ENCODE measurements at places on chromosomes 3 and 15.
A peak's percentile ranks its signal among the peaks of the same experiment; 100 is the strongest.

- no peak for DNase-seq
These were observed 97.2 kb upstream of the TMCO5A start for GRCh38 chr15:37837276-37837675.

GRCh38 chr15:66851311-66852063 is 149.5 kb downstream of the SMAD6 start:
- peak; percentile 72 for DNase-seq

- DNase-seq, result peak; percentile 11
These were observed 93.1 kb downstream of the FRMD5 start for GRCh38 chr15:44101944-44102343.

DNA sequence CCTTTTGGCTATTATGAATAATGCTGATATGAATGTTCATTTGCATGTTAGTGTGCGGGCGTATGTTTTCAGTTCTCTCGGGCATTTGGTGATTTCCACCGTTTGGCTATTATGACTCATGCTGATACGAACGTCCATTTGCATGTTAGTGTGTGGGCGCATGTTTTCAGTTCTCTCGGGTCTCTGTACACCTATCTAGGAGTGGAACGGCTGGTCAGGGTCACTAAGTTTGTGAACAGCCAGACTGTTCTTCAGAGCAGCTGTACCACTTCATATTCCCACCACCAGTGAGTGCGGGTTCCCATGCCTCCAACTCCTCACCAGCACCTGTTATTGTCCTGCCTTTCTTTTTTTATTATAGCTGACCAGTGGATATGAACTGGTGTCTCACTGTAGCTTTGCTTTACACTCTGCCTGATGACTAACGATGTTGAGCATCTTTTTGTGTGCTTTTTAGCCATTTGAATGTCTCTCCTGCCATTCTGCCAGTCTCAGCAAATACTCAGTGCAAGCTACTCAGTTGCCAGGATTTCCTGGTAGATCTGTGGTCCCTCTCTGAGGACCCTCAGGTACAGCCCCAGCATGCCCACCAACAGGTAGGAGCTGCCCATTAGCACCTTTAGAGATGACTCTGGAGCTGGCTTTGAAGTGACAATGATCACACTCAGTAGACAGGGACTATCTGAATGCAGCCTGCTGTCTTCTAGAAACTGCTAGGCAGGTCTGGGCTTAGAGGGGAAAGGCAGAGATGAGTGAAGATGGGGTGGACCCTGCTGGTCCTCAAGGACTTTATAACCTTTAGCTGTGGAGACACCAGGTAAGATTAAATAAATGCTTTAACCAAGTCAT is 141.1 kb downstream of the XXYLT1 start:
- peak; percentile 35 for DNase-seq

GRCh38 chr3:51718547-51719409 is 11.9 kb downstream of the GRM2 start:
- peak; percentile 72 for DNase-seq

DNA sequence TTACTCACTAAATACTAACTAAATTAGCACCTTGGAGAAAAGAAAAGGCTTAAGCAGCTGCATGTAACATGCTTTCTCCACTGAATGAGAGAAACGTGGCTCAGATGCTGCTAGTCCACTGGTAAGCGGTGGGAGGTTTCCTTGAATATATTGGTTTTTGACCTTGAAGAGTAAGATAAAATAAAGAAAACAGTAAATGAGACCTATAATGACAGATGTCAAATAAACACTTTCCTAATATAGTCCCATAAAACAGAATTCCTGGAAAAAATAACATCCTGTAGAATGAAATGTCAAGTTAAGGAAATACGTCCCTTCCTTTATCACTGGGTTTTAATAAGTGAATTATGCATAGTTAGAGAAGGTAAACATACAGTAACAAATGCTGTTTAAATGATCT is 215.0 kb downstream of the DPH6 start:
- DNase-seq, result no peak

- no peak for DNase-seq
These were observed 80.1 kb upstream of the GBE1 start for GRCh38 chr3:81841540-81841939.

GRCh38 chr15:38867556-38867955 is 302.9 kb upstream of the RASGRP1 start:
- DNase-seq, result no peak

DNA sequence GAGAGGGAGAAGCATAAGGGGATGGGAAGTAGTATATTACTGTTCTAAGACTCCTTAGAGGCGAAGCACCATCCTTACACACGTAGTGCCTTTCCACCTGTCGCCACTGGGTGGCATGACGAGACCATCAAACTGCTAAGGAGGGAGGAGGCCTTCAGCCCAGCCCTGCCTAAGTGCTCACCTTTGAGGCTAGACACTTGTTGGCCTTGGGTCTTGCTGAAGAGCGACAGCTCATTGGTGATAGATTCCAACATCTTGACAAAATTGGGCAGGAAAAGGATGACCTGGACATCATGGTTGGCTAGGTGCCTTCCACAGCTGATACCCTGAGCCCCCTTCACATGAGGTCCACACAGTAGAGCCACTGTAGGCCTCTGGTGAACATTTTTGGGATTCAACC is 19.6 kb downstream of the CLK3 start:
- peak; percentile 81 for DNase-seq

GRCh38 chr15:100770661-100771584 is 108.7 kb upstream of the ALDH1A3 start:
- DNase-seq, result no peak

GRCh38 chr3:76866729-76867408 is 173.0 kb upstream of the ROBO2 start:
- no peak for DNase-seq

GRCh38 chr15:57382969-57383368 is 6.7 kb downstream of the CGNL1 start:
- DNase-seq, result no peak

DNA sequence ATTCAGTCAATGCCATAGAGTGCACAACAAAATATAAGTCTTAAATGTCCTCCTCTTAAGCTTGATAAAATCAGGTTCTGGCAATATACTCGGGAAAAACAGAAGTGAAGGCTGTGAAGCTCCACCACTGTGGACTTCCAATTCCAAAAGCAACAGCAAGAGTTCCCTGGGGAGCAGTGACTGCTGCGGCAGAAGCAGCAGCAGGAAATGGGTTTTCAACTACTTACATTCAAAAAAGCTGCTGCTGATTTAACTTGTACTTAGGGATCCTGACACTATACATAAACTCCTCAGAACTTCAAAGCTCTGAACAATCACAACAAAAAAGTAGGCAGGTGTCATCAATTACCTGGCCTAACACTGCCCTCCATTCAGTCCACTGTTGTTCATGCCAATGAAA is 4.7 kb downstream of the CEP152 start:
- DNase-seq, result no peak

- DNase-seq, result no peak
These were observed 138.6 kb downstream of the SUCLG2 start for GRCh38 chr3:67515778-67516177.

- DNase-seq, result no peak
These were observed 17.9 kb upstream of the RPP14 start for GRCh38 chr3:58288011-58288728.

DNA sequence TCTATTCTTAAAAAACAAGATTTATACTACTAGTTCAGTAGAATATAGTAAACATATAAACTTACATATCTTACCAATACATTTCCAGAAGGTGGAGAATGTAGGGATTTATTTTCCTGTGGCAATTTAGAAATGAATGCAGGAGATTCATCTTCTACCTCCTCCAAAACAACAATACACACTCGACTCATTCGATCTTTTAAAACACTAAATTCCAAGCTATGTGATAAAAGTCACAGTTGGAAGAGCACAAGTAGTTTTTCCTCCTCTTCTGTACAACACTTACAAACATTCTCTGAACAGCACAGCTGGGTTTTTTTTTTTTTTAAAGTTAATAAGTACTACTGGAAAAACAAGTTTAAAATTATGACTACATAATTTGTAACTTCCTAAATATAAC is 1.4 kb downstream of the ANKRD28 start:
- DNase-seq, result no peak

DNA sequence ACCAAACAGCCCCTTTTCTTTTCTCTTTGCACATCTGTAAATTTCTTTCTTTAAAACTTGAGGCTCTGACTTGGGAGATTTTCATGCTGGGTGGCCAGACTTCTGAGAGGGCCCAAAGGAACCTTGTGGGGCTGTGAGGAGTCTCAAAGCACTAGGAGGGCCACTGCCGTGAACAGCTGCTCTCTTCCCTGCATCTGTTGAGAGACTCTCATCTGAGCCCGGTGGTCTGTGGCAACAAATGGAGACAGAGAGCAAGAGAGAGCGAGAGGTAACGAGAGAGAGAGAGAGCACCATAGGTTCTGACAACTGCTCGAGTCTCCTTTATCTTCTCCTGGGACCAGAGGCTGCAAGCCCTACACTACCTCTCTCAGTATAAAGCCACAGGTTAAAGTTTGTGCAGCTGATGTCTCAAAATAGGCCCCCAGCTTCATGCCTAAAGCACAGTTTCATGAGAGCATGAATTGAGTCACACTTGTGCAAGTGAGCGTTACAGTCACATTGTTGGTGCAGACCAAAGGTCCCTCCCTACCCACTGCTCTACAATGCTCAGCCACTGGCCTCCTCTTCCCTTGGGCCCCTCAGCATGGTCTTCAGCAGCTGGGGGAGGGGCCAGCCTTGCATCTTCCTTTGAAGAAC is 60.7 kb downstream of the ZNF621 start:
- no peak for DNase-seq

- DNase-seq, result no peak
These were observed 195.4 kb downstream of the SUCLG2 start for GRCh38 chr3:67458896-67459530.

DNA sequence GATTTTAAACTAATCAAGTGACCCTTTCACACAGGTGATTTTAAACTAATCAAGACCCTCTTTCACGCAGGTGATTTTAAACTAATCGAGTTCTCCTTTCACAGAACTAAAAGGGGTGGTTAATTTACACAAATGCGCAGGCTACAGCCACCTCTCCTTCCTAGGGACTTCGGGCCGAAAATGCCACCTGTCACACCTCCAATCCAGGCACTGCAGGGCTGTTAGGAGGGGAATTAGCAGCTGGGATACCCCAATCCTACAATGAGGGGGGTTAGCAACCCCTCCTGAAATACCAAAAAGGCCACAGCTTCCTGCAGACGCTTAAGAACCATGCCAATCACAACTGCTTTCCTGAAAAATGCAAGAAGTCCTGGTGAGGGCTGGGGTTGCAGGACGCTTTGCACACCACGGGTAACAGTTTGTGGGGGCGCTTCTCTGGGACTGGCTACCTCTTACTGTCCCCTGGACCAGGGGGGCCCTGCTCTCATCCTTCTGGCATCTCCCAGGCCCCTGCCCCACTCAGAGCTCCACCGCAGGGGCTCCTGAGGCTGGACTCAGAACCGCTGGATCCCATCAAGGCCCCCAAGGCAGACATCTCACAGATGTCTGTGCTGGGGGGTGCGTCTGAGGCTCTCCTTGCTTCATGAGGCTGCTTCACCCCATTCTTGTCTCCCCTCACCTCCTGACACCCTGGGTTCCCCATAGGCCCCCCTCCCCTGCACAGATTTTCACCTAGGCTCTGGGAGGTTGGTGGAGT is 145.9 kb downstream of the OR4M2 start:
- no peak for DNase-seq

DNA sequence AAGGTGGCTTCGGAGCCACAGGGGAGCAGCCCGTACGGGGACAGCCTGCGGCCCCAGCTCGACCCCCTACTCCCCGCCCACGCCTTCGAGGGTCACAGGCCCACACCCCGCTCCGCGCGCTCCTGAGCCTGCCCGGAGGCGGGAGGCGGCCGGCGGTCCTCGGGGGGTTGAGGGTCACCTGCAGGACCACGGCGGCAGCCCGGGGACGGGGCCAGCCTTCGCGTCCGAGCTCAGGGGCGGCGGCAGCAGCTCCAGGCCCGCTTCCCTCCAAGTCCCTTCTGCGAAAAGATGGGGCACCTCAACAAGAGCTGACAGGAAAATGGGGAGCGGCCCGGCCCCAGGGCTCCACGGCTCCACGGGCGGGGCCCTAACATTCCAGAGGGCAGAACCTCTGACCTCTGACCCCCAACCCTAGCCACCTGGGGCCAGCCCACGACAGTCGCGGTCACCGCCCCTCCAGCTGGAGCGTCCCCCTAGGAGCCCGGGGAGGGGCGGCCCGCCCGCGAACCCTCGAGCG is 428 bp downstream of the LYSMD4 start:
- DNase-seq, result peak; percentile 26

DNA sequence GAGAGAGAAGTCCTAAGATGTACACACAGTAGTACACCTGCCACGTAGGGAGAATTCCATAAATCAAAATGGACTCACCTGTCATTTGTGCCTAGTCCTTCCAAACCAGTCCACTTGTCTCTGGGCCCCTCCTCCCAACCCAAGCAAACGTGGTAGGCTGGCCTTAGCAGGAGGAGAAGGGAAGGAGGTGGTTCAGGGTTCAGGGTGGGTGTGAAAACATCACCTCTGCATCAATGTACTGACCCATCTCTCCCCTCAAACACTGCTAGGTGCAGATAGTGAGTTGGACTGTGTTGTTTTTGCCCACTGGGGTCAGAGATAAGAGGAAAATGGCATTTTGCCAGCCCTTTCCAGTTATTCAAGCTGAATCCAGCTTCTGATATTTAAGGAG is 99.3 kb downstream of the MME start:
- DNase-seq, result no peak

DNA sequence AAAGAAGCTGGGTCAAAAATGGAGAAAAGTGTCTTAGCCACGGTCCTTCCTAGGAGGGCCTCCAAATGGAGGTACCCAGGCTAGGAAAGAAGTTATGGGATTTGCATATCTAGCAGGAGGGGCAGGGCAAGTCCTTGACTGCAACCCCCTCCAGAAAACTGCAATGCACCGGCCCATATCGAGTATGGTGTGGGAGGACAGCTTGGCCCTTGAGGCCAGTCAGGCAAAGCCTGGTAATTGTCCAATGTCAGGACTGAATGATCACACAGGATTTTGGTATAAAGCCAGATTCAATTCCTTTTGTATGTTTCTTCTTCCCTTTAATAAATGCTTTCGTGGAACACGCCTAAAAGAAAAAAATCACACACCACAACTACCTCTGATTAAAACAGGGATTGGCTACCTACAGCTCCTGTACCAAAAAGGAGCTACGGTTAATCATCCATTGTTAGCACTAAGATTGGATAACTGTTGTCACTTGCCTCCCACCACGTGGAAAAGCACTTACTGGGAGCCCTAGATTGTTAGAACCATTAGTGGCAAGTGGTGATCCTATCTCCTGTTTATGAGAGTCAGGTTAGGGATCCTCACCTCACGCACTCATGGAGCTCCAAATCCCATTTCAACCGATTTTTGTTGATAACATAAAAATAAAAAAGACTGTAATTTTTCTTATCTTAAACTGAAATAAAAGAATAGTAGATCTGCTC is 1.2 kb downstream of the ZNF770 start:
- DNase-seq, result peak; percentile 18

- DNase-seq, result no peak
These were observed 175.3 kb upstream of the HES1 start for GRCh38 chr3:193960487-193961274.

- no peak for DNase-seq
These were observed 392.8 kb upstream of the RORA start for GRCh38 chr15:61621865-61622264.

DNA sequence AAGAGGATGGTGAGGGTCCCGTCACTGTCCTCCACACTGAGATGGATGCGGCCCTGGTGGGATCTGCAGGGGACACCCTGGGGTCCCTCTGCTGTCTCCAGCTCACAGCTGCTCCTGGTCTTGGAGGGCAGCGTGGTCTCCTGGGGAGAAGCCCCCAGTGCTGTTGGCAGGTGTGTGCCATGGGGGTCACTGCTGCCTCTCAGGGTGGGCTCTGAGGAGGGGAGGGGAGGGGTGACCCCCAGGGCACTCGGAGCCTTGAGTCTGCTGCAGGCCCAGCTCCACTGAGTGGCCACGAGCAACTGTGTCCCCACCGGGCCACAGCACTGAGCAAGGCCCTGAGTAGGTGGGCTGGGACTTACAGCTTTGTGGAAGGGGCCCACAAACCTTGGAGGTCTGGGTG is 34.7 kb downstream of the KLHL25 start:
- no peak for DNase-seq

All from MCF 10A (cell line).